HCT116 (cell line): ENCODE measurements at places on chromosomes 16 and 17. TPM values are rescaled to one million over a fixed set of nuclear protein-coding genes. Genes with fewer than 3 reads are reported as not detected.

DNA sequence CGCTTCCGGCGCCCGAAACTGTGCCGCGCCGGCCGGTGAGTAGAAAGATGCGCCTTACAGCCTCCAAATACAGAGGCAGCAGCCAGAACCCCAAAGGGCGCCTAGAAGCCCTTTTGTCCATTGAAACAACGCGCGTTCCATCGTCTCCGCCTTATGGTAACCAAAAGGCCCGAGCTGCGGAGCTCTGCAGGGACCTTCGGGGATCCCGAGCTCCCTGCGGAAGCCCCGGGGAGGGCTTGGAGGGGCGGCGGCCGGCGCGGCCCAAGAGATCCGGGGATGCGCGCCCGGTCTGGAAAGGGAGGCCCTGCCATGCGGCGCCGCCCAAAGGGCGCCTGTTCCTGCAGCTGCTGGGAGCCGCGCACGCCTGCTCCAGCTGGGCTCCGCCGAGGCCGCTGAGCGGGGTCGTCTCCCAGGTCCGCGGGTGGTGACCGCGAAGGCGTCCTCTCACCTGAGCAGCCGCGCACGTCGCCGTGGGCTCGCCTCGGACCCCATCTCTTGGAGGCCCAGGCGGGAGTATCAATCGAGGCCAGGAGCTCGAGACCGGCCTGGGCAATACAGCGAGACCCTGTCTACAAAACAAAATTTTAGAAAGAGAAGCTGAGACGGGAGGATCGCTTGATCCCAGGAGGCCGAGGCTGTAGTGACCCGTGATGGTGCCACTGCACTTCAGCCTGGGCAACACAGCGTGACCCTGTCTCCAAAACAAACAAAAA lies 742 bp upstream of the FBXO31 start:
- peaks cover 49% of the 10 kb centered on the region for H3K4me1 ChIP-seq
- no peak for DNase-seq
- no peaks in the 10 kb centered on the region for H3K27me3 ChIP-seq
- peak overlapping the region; percentile 63 for H3K4me3 ChIP-seq
- H3K36me3 ChIP-seq, result no peaks in the 10 kb centered on the region

GRCh38 chr16:58862334-58863021 lies 128.4 kb upstream of the GOT2 start:
- no peaks in the 10 kb centered on the region for H3K36me3 ChIP-seq
- H3K27me3 ChIP-seq, result no peaks in the 10 kb centered on the region
- H3K27ac ChIP-seq, result no peak overlapping the region
- H3K4me1 ChIP-seq, result no peaks in the 10 kb centered on the region
- DNase-seq, result no peak

DNA sequence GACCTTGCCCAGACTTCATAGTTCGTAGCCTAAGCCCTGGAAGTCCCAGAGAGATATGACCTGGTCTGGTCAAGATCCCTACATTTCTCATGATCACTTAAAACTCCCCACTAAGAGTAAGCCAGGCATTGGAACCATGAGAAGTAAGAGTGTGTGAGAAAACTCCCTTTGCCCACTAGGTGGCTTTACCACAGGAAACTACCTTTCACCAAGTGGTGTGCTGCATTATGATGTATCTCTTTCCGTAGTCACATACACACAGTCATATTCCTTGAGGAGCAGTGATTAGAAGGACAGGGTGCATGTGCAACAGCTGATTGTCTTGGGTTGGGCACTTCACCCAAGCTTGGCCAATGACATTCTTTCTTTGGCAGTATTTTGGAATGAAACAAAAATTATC lies 639.3 kb downstream of the KCNJ2 start:
- peak; percentile 28 for DNase-seq
- H3K4me3 ChIP-seq, result no peak overlapping the region
- H3K4me1 ChIP-seq, result no peaks in the 10 kb centered on the region
- no peak overlapping the region for H3K27ac ChIP-seq
- H3K36me3 ChIP-seq, result no peaks in the 10 kb centered on the region

GRCh38 chr16:66714654-66715307 lies 18.2 kb upstream of the CMTM4 start:
- H3K27ac ChIP-seq, result no peak overlapping the region
- H3K4me3 ChIP-seq, result no peak overlapping the region
- no peaks in the 10 kb centered on the region for H3K27me3 ChIP-seq
- no peak for DNase-seq

GRCh38 chr17:78541488-78542206 lies 35.5 kb downstream of the DNAH17 start:
- no peak overlapping the region for H3K4me3 ChIP-seq
- peak; percentile 36 for DNase-seq
- H3K36me3 ChIP-seq, result no peaks in the 10 kb centered on the region

- no peaks in the 10 kb centered on the region for H3K27me3 ChIP-seq
- no peaks in the 10 kb centered on the region for H3K36me3 ChIP-seq
- H3K27ac ChIP-seq, result no peak overlapping the region
- H3K4me1 ChIP-seq, result peaks cover 7% of the 10 kb centered on the region
- no peak for DNase-seq
- no peak overlapping the region for H3K4me3 ChIP-seq
These were observed 22.6 kb downstream of the LGALS3BP start for GRCh38 chr17:78957128-78957527.

Gene SLC6A2
- total RNA-seq, result not detected

Gene ATP1B2
- total RNA-seq, result not detected

- H3K4me3 ChIP-seq, result peak overlapping the region; percentile 28
These were observed 28.7 kb upstream of the TNRC6A start for GRCh38 chr16:24700549-24701392.

Gene SNX20
- total RNA-seq, result 0.07 TPM

Gene PRCD
- not detected for total RNA-seq
